ENCODE measurements at places on chromosomes 2 and 18.

DNA sequence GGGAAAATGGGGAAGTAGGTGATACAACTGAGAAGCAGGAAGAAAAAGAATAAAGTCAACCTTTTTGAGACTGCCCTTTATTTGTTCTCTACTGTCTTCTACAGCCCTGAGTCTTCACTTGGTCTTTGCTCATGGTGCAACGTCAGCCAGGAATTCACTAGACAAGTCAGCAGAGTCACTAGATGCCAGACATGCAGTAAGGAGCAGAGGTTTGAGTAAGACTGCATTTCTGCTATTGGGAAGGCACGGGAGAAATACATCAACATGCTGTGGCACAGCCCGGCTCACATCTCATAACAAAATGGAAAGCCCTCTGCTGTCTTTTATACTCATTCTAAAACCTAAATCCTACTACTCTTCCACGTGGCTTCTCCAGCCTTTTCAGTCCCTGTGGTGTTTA lies 67.1 kb downstream of the PRELID3A start:
- DNase-seq: no peak

DNA sequence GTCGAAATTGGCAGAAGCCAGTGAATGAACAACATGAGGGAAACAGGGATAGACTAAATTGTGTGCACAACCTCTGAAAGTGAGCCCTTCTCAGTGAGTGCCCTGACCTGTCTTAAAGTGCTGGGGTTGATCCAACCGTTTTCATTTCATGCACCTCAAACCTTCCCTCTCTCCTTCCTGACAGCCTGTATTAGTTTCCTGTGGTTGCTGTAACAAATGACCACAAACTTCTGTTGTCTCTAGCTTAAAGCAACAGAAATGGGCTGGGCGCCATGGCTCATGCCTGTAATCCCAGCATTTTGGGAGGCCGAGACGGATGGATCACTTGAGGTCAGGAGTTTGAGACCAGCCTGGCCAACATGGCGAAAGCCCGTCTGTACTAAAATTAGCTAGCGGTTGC lies 48.8 kb upstream of the PPP1CB start:
- DNase-seq: no peak

DNA sequence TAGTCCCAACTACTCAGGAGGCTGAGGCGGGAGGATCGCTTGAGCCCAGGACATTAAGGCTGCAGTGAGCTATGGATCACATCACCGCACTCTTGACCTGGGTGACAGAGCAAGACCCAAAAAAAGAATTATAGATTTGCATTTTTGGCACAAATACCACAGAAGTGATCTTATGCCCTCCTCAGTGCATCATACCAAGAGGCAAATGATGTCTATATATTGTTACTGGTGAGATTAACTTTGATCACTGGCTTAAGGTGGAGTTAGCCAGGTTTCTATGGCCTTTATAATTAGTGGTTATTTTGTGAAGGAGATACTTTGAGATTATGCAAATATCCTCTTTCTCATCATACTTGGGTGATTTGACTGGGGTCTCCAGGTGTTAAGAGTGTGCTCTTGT lies 22.1 kb upstream of the CATIP start:
- DNase-seq: no peak

DNA sequence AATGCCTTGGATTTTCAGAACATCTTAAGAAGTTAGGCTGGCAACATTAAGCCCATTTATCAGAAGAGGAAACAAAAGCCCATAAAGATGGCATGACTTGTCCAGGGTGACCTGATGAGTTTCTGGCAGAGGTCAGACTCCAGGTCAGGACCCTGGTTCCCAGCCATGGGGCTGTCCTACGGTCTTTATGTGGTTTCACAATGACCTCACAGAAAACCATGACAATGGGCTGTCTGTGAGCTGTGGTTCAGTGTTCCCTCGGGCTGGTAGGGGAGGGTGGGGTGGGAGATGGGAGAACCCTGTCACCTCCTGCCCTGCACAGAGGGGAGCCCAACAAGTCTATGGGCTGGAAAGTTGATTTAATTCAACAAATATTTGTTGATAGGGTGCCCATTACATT lies 101.8 kb downstream of the LOXHD1 start:
- no peak for DNase-seq

DNA sequence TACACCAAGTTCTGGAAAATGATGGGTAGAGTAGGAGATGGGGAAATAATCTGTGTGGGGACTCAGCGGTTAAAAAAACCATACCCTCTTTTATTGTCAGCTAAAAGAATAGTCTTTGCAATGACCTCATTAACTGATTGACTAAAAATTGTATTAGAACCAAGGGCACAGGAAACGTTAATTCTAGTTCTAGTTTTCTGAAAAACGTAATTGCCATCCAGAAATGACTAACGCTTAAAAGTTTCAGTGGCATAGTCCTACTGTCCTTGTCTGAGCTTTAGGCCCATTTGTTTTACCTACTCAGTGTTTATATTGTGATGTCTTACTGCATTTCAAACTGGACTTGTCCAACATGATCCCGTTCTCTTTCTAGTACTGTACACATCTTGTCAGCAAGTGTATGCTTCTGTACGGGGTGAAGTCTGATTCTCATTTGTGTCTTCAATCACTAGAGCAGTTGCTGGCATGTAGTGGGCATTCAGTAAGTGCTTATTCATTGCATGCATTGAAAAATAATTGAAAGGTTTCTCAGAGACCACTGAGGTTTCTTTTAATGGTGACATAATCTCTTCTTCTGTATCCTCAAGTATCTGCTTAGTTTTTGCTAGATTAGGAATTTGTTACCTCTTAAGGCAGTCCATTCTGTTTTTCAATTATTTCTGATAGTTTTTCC lies 81.5 kb downstream of the ZNF407 start:
- DNase-seq: no peak

DNA sequence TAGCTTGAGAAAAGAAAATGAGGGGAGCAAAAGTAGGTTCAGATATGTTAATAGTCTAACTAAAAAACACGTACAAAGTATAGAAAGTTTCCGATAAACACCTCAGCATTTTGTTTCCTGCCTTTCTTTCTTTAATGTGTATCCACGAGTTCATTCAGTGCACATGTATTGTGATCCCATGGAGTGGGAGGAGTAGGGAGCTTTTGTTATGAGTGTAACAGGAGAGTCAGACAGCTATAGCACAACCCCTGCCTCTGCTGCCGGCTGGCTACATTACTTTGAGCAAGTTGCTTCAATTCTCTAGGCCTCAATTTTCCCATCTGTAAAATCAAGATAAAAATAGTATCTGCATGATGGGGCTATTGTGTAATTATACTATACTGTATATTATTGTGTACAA lies 249.2 kb upstream of the FIGN start:
- DNase-seq: no peak

- no peak for DNase-seq
Measured at GRCh38 chr18:13290856-13291271, 72.3 kb downstream of the LDLRAD4 start.

DNA sequence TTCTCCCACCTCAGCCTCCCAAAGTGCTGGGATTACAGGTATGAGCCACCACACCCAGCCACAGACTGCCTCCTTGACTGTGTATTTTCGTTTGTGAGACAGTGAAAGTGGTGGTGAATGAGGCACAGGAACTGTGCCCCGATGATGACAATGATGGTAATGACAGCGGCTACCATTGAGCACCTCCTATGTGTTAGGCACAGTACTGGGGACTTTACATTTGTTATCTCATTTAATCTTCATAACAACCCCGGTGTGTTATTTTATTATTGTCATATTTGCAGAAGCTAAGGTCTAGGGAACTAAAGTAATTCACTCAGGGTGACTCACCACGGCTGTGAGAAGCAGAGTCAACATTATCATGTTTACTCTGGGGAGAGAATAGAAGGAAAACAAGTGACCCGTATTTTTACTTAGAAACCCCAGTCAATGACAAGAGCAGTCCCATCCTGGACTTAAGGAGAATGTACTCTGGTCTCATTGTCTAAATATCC lies 77.6 kb upstream of the ALPP start:
- no peak for DNase-seq

DNA sequence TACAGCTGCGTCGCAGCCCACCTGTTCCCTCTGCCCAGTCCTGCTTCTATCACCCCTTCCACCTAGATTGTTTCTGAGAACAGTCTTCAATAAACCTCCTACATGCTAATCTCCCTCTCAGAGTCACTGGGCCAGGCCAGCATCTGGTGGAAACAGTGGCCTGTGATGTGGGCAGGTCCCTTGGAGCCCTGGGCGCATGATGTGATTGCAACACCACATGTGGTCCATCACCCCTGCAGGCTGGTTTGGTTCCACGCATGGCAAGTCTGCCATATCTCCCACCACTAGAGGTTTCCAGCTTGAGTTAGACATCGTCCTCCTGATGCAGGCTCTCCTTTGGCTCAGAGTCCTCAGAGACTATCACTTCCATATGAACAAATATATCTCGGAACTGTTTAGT lies 83.5 kb downstream of the PRKCE start:
- no peak for DNase-seq

GRCh38 chr2:62506421-62506750 lies 391 bp upstream of the TMEM17 start:
- DNase-seq: no peak

DNA sequence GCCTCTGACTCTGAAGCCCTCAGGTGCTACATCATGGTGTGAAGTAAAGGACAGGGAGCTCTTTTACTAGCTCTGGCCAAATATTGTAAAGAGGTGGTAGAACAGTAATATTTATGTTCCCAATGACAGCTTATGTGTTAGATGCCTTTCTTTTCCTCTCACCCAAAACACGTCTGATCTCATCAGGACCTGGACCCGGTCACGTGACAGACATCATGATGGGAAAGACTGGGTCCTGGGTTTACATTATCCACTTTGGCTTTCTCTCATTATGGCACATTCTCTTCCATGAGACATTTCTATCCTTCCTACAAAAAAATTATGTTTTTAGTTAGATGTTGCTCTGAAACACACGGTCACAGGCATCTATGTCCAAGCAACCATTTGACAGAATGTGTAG lies 548.7 kb upstream of the CDH7 start:
- no peak for DNase-seq

- no peak for DNase-seq
Measured at GRCh38 chr2:127226132-127226519, 6.0 kb upstream of the CYP27C1 start.

Measured in fibroblast of skin of left biceps (primary cell).